ENCODE measurements at places on chromosomes 1 and 21.

- DNase-seq, result no peak
These were observed 37.3 kb downstream of the RGL1 start for GRCh38 chr1:183841950-183842794.

DNA sequence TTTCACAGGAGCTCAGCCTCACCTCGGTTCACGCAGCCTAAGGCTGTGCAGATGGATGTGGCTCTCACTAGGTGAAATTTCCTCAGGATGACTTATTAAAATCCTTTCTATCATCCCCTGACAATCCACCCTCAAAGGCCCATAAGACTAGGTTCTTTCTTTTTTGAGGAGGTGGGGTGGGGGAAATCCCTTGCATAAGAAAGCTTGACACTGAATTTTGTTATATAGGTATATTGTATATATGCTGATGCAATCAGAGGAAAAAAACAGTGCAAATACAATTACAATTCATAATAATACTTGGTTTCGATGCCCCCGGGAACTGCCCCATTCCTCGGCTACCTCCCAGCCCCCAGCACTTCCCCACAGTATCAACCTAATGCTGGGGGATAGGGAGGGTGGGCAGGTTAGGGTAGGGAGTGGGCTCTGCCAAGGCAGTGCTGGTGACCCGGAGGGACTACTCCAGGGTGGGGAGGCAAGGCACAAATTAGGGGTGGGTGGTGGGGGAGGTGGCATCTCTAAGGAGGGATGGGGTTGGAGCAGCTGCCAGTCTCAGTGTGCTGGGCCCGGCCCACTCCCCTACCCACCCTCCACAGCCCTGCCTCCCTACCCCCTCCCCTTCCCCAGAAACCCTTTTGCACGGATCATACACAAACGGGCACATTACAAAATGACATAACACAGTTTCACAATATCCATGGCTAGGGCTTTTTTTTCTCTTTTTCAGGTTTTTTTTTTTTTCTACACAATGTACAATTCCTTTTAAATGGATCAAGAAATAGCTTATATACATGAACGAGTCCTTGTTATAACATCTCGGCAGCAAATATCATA is 30.9 kb downstream of the SLC27A3 start:
- no peak for DNase-seq

GRCh38 chr21:16514316-16514715 is 784.5 kb downstream of the USP25 start:
- DNase-seq, result no peak

GRCh38 chr1:108054396-108054795 is 89.4 kb upstream of the VAV3 start:
- DNase-seq, result no peak

DNA sequence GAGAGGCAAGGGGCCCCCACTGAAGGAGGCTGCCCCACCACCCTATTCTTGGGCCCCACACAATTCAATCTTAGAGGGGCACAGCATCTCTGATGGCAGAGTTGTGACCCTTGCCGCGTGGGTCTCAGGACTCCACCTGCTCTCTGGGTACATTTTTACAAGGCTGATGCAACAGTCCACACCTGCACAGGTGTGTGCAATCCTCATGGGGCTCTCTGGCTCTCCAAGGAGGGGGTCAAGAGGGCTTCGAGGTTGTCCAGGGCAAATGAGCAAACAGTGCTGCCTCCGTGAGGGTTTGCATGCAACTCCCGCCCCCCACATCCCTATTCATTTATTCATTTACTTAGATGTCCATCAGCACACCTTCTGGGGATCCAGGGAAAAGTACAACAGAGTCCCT is 81.6 kb upstream of the IFFO2 start:
- no peak for DNase-seq

DNA sequence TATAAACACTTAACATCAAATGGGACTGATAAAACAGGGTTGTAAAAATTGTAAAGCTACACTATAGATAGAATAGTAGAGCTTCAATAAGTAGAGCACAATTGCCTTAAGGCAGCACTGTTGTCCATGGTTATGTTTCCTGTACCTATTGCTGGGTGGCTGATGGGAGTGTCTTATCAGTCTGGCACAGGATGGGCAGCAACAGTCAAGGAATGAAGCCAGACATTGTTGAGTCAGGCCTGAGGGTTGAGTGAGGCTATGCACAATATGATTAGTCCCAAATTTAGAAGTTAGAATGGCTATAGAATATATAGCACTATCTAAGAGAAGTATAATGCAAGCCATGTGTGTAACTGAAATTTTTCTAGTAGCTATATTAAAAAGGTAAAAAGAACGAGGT is 25.0 kb upstream of the CD1D start:
- DNase-seq, result no peak

DNA sequence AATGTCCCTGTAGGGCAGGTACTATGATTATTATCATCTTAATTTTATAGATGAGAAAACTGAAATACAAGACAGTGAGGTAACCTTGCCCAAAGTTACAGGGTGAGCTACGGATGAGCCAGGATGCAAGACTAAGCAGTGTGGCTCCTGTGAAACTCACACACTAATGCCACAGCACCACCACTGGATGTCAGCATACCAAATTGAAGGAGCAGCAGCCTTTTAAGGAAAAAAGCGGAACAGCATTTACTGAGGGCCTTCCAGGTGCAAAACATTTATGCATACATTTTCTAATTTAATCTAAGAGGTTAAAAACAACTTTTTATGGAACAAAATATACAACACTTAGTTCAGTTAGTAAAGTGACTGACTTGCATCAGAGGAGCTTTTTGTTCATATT is 41.7 kb downstream of the SEC16B start:
- no peak for DNase-seq

- DNase-seq, result no peak
These were observed 53.3 kb downstream of the GATAD2B start for GRCh38 chr1:153869486-153869885.

DNA sequence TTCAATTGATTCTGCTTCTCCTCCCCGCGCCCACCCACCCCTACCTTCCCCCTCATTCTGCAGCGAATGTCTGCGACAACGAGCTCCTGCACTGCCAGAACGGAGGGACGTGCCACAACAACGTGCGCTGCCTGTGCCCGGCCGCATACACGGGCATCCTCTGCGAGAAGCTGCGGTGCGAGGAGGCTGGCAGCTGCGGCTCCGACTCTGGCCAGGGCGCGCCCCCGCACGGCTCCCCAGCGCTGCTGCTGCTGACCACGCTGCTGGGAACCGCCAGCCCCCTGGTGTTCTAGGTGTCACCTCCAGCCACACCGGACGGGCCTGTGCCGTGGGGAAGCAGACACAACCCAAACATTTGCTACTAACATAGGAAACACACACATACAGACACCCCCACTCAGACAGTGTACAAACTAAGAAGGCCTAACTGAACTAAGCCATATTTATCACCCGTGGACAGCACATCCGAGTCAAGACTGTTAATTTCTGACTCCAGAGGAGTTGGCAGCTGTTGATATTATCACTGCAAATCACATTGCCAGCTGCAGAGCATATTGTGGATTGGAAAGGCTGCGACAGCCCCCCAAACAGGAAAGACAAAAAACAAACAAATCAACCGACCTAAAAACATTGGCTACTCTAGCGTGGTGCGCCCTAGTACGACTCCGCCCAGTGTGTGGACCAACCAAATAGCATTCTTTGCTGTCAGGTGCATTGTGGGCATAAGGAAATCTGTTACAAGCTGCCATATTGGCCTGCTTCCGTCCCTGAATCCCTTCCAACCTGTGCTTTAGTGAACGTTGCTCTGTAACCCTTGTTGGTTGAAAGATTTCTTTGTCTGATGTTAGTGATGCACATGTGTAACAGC is 339.9 kb downstream of the NTNG1 start:
- DNase-seq, result no peak

DNA sequence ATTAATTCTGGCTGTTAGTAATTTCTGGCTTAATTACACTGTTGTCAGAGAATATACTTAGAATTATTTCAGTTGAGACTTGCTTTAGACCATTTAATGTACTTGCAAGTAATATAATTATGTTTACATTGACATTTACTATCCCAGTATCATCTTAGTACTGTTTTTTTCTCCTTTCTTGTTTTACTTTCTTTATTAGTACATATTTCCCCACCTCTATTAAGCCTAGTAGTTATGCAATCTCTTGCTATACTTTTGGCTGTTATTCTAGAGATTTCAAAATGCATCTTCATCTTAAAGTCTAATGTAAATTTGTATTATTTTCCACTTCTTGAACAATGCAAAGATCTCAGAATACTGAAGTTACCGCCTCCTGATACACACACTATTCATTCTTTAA is 24.4 kb downstream of the BRWD1 start:
- no peak for DNase-seq
